CMK (cell line): ENCODE measurements at places on chromosomes 2 and 18.

GRCh38 chr18:50558948-50559751 lies 737 bp upstream of the MAPK4 start:
- DNase-seq, result no peak

DNA sequence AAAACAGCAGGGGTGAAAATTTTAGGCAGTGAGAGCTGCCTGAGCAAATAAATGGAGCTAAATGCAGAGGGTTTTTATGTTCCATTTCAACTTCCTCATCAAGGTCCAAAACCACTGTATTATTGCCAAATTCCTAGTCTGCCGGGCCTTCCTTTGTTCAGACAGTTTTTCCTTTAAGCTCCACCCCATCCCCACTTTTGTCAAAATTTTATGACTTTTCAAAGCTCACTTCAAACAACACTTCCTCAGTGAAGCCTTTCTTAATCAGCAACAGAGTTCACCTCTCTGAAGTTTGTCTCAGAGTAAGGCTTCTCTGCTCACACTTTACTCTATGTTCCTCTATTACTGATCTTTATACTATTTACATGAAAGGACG lies 81.3 kb downstream of the CERKL start:
- DNase-seq, result no peak

- DNase-seq, result no peak
Measured at GRCh38 chr2:132701810-132702209, 31.8 kb upstream of the LYPD1 start.

GRCh38 chr2:71864085-71864484 lies 283.6 kb downstream of the CYP26B1 start:
- DNase-seq, result no peak

DNA sequence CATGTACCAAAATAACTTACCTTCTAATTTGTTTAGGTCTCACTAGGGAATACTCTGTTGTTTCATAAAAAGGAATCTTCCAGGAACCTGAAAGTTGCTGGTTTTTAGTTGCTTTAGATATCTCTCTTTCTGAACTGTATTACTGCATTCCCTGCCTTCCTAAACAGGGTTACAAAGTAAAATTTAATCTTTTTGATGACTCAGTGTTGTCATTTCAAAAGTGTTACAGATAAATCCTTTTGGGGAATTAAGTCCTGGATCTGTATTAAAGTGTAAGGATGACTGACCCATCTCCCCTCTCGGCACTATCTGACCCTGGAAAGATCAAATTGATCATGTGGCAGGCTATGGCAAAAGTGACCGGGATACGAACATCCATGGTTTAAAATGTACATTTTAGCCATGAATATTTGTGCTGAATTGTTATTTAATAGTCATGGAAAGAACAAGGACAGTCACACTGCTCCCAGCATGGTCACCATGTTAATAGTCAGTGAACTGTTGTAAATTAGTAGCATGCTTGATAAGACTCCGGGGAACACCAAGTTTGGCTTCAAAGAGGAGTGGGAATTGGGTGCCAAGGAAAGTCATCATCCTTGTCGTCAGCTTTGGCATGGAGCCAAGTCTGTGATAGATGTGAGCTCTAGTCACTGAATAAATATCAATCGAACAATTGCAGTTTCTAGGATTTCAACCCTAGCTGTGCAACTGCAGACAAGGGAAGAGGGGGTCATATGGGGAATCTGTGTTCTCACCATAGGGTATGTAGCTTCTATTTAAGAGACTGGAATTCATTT lies 4.2 kb downstream of the PLEKHA3 start:
- DNase-seq, result no peak

DNA sequence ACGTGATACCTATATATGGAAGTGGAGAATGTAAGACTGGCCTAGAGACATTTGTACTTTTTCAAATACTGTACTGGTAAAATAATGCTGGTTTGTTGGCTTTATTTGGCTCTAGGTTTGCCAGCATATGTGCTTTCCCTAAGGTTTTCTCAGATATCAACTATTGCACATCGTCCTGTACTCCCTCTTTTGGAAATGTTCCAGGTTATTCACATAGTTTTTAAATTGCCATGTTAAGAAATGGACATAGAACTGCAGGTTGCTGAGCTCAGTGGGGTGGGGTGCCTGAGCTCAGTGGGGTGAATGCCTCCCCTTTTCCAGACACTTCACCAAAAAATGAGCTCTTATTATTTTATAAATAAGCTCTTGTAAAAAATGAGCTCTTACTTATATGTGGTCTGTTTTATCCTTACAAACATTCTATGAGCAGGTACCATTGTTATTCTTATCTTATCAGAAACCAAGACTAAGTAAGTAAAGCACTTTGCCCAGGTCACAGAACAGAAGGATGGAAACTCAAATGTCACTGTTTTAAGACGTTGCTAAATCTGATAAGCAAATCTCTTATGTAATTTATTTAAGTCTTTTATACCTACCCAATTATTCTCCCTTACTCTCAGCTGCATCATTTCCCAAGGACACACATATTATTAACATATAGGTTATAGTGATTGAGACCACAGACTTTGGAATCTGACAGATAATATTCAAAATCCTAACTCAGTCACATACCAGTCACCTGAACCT lies 99.0 kb downstream of the CPS1 start:
- no peak for DNase-seq

GRCh38 chr2:161104054-161104553 lies 56.1 kb upstream of the TANK start:
- DNase-seq, result no peak

DNA sequence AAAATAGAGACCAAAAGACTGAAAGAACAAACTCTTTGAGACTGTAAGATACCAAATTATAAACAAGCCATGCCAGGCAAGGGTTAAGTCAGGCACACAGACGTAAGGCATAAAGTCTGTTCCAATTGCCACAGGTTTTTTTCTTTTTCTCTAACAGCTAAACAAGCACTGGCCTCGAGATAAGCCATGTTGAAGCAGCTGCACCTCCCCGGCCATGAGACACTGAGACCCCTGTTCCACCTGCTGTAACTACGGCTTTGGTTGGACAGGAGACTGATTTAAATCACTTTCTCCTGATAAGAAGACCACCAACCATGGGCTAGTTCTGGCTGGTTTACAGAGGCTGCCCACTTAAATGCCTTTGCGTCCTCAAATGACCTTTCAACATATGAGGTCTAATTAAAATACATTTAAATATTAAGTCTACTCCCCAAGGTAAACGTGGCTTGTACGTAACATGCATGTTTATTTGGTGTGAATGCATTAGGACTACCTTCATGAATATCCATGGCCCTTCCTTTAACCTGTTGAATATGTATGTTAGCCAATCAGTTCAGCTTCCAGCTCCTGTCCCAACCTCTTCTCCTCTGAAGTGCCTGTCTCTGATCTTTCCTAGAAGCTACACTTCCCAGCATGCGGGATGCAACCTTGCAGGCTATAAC lies 117.2 kb downstream of the CMPK2 start:
- no peak for DNase-seq

- no peak for DNase-seq
Measured at GRCh38 chr18:35581546-35581897, at the start of gene GALNT1. Gene GALNT1, plus strand, starts transcription at chr18:35581740. Its CDS starts 72,923 bp downstream, at chr18:35654663.

- DNase-seq, result no peak
Measured at GRCh38 chr2:233244818-233245217, 6.7 kb upstream of the ATG16L1 start.

GRCh38 chr2:239420082-239420481 lies 19.3 kb upstream of the HDAC4 start:
- DNase-seq, result no peak

DNA sequence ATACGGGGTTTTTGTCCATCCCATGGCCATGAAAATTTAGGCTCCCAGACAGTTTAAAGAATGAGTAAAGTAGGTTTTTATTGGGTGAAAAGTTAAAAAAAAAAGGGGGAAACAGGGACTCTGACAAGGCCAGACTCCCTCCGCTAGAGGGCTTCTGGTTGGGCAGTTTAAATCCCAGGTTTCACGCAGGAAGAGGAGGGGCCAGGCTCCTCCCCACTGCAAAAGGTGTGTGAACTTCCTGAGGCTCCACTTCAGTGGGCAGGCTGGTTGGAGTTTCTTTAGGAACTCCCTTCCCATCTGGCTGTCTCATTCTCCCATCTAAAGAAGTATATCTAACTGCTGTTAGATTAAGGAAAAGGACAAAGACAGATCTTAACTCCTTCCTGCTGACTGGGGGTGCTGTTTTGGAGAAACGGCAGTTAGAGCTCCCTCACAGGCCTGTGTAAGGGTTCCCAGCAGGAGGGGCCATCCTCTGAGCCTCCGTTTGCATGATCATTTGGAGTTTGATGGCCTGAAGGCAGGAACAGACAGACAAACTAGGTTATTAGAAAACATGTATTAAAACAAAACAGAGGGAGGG lies 1160.7 kb downstream of the CNTNAP5 start:
- no peak for DNase-seq

GRCh38 chr2:188909036-188909435 lies 65.1 kb upstream of the COL3A1 start:
- DNase-seq, result no peak

- no peak for DNase-seq
Measured at GRCh38 chr2:170503563-170503962, 211.6 kb upstream of the SP5 start.

DNA sequence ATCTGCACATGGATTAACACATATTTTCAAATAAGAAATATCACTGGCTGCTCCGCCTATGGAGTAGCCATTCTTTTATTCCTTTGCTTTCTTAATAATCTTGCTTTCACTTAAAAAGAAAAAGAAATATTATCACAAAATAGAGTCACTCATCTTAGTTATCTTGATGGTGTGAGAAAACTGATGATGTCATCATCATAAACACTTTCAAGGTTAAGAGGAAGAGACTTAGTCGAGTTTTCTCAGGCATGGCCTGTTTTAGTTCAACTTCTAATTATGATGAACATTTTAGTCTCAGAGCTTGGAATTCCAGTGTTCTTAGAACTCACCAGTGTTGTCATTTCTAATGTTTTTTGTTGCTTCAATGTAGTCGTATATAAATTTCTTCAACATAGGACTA lies 506.1 kb downstream of the PTPRM start:
- DNase-seq, result no peak

DNA sequence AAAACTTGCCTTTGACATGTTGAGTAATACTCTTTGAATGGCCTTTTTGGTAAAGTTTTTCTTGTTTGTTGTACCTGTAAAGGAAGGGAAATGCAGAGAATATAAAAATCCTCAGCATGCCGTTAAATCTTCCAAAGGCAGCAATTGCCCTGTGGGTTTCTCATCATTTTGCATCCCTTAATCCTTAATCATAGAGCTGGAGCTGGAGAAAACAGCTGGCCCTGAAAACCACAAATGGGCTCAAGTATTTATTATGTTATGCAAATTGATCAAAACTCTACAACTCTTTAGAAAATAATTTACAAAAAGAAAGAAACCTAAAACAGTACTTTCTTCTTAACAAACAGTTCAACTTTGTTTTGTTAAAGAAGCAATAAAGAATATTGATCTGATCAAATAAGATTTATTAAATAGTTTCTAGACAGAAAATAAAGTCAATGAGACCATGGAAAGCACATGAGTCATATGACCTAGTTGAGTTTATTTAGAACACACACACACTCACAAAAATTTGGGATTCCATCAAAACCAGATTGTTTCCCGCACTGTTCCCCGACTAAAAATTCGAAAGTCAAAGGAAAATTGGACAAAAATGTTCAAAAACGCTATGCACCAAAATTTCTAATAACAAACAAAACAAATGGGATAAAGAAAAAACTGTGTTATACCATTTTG lies 309.0 kb downstream of the GULP1 start:
- no peak for DNase-seq

GRCh38 chr2:23411752-23412431 lies 26.9 kb downstream of the KLHL29 start:
- no peak for DNase-seq

DNA sequence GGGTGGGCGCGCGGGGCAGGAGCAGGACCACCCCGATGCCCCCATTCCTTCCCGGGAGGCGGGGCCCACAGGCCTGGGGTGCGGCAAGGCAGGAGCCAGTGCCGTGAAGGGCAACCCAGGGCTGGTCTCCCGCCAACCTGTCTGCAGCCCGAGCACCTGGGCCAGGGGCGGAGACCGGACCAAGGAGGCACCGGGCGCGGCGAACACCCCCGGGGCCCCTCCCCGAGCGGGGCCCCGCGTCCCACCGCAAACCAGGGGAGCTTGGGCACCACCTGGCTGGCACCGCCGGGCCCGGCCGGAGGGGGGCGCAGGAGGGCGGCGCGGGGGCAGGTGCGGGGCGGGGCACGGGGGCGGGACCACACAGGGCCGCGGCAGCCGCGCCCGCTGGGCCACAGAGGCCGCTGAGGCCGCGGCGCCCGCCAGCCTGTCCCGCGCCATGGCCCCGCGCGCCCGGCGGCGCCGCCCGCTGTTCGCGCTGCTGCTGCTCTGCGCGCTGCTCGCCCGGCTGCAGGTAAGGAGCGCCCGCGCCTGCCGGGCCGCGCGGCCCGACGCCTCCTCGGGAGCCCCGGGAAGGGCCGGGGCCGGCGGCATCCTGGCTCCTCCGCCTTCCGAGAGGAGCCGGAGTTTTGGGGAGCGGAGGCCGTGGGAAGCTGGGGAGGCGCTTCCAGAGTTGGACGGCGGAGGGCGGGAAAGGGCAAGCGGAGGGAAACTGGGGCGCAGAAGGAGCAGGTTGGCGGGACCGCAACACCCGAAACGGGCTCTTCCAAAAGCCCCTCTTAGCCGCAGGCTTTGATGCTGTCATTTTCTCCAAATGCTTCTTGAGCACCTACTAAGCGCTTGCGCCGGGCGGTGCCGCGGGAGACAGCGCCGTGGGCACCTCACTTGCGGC lies at the start of gene TNFRSF11A:
TSS of gene TNFRSF11A (plus strand) at position 394 of the 889 bp plus-strand sequence. CDS start at position 437, 43 bp downstream.
- DNase-seq, result no peak

DNA sequence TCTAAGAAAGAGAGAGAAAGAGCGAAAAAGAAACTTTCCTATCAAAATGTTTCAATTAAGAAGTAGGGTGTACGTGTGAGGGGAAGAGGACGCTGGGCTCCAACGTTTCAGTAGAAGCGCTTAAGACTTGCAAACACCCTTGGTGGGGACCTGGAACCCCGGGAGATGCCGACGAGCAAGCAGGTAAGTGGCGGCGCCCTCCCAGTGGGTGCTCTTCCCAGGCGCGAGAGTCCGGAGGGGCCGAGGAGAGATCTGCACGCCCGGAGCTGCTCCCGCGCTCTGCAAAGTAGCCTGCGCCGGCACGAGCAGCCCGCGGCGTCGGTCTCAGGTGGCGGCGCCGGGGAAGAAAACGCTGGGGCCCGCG lies 678 bp upstream of the OTX1 start:
- no peak for DNase-seq

- DNase-seq, result no peak
Measured at GRCh38 chr2:174965992-174966744, 39.0 kb downstream of the CHN1 start.

GRCh38 chr2:131046918-131047652 lies 46.2 kb downstream of the FAM168B start:
- DNase-seq, result no peak

- DNase-seq, result peak; percentile 59
Measured at GRCh38 chr2:224405412-224405811, 3.5 kb upstream of the FAM124B start.
